Kidney (tissue), 22 donors: ENCODE measurements at places on chromosomes 4 and X.

DNA sequence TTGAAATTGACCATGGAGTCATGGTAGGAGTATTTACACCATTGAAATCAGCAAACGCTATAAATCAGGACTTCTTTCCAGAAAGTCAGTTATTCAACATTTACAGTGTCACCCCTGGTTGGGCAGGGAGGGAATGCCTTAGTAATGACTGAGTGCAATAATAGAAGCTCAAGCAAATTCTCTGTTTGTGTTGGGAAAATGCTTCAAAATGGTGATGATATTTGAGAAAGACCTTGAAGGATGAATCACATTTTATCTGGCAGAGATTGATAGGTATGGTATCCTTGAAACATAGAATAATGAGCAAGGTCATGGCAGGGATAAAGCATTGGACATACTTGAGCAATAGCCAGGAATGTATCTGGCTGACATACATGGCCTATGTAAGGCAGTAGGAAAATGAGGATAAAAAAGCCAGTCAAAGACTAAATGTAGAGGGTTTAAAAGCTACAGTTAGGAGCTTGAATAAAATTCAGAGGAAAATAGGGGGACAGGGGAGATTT is 248.7 kb downstream of the FMR1NB start:
- no peak for DNase-seq

- DNase-seq: no peak
Measured at GRCh38 chr4:118289794-118290193, 63.0 kb downstream of the PRSS12 start.

- DNase-seq: no peak
Measured at GRCh38 chrX:40094900-40095582, 2.7 kb downstream of the BCOR start.

GRCh38 chr4:47031011-47031678 is at the start of gene GABRB1:
GABRB1 (plus strand) TSS chr4:47031567.
- DNase-seq: peak; percentile 80

DNA sequence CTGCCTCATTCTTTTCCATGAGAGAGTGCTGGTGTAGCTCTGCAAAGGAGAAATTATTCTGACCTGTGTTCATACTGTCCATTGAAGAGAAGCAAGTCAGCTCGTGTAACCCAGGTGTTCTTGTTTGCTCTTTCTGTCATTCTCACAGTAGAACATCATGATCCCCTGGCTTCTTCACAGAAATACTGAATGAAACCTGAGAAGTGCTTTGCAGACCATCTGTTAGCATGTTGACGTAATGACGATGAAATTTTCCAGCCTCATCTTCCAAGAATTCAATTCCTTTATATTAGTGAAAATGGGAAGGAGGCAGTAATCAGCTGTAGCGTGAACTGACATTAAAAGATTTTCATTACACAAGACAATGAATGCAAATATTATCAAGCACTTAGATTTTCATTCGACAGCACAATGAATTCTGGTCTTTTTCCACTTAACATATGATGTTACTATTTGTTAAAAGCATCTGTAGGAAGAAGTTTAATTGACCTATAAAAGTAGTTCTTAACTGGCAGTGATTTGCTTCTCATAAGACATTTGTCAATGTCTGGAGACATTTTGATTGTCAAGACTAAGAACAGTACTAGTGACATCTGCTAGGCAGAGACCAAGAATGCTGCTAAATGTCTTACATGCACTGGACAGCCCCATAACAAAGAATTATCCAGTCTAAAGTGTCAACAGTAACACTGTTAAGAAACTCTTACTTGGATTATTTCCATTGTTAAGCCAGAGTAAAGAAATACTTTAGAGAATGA is 246.3 kb downstream of the BANK1 start:
- peak; percentile 10 for DNase-seq

- DNase-seq: no peak
Measured at GRCh38 chr4:67684839-67685531, 16.0 kb downstream of the UBA6 start.

DNA sequence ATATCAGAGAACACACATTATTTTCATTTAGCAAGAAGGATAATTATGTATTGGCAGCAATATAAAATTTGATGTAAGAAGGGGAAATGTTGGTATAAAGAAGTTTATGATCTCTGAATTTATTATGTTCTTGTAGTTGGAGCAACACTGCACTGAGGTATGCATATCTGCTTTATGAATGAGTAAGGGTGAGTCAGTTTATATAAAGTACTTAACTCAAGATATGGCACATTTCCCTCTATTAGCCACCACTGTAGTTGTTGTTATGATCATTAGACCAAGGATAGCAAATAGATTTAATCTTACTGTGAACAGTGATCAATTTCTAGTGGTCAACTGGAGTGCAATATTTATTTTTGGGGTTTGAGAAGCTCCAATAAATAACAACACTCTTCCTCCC is 66.6 kb downstream of the SNX25 start:
- DNase-seq: no peak

- DNase-seq: no peak
Measured at GRCh38 chrX:9677098-9677739, 88.4 kb downstream of the GPR143 start.

DNA sequence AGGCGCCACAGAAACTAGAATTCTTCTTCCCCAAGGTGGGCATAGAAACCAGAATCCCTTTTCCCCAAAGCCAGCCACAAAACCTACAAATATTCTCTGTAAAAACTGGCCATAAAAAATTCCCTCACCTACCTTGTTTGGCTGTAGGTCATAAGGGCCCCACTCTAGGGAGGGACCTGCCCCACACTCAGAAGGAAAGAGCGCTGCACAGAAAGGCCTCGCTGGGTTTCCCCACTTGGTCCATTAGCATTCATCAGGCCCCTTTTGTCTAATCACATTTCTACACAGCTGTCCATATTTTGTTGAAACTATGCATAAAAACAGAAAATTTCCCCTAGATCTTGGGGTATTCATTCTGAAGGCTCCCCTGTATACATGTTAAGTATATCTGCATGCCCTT is 54.1 kb downstream of the PHKA2 start:
- no peak for DNase-seq

GRCh38 chrX:55486736-55487135 is 2.9 kb downstream of the USP51 start:
- no peak for DNase-seq

DNA sequence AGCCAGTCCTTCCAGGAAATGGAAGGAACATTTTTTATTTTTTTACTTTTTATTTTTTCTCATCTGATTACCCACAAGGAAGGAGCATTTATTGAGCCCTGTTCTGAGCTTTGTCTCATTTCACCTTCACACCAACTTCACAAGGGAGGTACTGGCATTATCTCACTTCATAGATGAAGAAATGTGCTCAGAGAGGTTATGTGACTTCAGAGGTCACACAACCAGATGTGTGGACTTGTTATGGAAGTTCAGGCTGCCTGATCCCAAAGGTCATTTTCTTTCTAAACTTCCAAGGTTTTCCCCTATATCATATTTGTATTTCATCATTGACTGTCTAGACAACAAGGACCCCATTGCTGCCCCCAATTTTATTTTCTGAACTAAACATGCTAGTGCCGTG is 160.3 kb downstream of the DCLK2 start:
- no peak for DNase-seq

- no peak for DNase-seq
Measured at GRCh38 chr4:77800483-77801259, 18.5 kb downstream of the CNOT6L start.

GRCh38 chr4:12445711-12446235 is 1017.1 kb upstream of the HS3ST1 start:
- peak; percentile 45 for DNase-seq

DNA sequence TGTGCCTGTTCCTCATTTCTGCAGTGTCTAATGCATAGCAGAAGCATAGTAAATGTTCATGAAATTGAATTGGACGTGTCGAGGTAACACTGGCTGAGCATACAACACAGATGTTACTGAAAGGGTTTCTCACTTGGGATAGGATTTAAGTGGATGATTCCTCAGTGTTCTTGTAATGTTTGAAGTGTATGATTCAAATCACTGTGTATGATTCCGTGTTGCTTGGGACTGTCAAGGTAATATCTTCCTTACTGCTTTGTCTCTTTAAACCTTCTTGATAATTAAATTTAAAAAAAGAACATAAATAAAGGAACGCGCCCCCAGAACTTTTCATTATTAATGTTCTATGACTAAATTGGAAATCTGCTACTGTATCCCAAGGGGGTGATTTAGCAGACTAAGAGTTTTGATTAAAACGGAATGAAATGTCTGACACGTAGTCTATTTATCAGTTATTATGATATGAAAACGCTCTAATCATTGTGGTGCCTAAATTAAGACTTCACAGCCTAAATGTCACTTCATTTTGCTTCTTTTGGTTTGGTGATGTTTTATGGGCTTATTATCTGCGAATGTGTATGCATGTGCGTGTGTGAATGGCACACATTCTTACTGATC is 696.9 kb upstream of the EPHA5 start:
- DNase-seq: no peak

GRCh38 chrX:72110876-72111708 is 20.6 kb downstream of the RTL5 start:
- DNase-seq: no peak

DNA sequence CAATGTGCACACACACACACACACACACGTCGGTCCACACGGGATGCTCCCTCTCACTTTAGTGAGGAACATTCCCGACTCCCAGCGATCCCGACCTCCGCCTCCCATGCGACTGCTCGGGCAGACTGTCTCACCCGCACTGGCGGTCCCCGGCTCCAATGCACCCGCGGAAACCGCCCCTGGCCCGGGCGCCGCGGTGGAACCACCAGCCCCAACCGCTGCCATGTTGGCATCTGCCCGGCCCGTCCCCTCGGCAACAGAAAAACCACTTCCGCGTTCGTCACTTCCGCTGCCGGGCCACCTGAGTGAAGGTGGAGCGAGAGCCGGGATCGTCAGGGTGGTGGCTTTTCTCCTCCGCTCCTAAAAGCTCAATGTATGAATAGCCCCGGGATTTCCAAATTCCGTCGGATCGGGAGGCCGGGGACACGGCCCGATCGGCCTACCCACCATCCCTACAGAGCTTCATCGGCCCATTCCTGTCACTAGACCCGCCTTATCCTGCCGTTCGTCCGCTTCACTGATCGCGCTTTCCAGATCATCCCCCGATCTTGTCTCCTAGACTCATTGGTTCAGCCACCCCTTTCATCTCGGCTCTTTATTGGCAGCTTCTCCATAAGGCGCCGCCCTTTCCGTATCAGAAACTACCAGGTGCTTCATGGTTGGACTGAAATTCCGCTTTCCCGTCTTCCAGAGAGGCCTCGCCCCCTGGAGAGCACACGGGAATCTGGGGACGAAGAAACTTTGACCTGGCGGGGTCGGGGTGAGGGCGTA is at the start of gene SLC35A2:
TSS of gene SLC35A2 (minus strand) at position 235 of the 771 bp plus-strand sequence. CDS start at position 225, 10 bp downstream.
- peak; percentile 86 for DNase-seq

DNA sequence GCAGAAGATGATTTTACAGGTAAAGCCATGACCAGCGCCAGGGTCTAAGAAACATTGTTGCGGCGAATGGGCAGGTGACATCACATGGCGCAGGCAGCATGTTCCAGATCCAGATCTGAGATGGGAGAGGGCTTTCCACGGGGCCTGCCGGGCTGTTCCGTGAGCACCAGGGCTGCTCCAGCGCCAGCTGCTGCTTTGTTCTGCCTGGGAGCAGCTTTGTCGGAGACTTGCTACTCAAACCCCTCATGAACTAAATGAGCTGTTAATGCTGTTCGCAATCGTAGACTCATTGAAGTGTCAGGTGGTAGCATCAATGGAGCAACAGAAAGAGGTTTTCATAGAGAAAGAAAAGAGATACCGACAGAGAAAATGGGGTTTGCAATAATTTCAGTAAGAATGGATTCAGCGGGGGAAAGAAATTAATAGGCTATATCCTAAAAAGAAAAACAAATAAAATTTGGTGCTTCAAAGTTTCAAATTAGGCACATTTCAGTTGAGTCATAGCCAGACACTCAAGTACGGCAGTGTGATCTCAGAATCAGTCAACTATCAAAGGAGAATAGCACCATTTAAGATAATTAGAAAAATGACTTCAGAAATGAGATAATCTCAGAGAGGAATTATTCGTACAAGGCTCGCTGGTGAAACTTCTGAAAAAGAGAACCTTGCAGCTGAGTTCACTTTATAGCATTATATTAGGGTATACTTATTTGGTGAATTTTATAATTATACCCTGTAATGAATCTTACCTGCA is 23.9 kb downstream of the SORBS2 start:
- DNase-seq: no peak

- DNase-seq: no peak
Measured at GRCh38 chr4:169417629-169418282, 147.0 kb upstream of the SH3RF1 start.

GRCh38 chrX:80138938-80139337 is 124.4 kb downstream of the TBX22 start:
- no peak for DNase-seq

- no peak for DNase-seq
Measured at GRCh38 chr4:130419211-130419975, 1323.4 kb downstream of the C4orf33 start.

DNA sequence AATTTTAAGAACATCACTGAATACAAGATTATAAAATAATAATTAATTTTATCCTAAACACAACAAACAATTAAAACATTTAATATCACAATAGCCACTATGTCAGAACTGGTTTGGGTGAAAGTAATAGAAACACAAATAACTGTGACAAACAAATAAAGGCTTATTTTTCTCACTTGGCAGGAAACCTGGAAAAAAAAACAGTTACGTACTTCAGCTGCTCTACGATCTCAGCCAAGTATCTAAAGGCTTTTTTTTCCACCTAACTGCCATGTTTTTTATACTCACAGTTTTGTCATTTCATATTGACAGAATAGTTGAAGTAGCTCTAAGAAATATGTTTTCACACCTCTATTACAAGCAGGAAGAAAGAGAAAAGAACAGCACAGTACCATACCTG is 284.8 kb upstream of the INTU start:
- DNase-seq: peak; percentile 37

DNA sequence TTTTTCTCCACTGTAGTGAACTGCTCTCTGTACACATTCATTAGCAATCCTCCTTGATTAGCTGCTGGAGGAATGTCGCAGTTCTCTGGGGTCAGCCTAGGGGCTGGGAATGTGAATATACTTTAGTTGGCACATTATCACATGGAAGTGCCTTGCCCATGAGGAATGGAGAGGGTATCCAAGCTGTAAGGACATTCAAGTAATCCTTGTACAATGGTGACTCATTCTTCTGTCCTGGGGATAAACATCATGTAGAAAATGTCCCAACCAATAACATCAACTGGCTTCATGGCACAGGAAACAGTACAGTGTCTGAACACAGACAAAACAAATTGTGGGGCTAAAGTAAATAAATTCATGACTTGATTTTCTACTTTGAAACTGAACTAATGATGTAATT is 147.1 kb downstream of the GLRA2 start:
- DNase-seq: no peak
